ENCODE measurements at places on chromosomes 7 and 10.
A peak's percentile ranks its signal among the peaks of the same experiment; 100 is the strongest.

DNA sequence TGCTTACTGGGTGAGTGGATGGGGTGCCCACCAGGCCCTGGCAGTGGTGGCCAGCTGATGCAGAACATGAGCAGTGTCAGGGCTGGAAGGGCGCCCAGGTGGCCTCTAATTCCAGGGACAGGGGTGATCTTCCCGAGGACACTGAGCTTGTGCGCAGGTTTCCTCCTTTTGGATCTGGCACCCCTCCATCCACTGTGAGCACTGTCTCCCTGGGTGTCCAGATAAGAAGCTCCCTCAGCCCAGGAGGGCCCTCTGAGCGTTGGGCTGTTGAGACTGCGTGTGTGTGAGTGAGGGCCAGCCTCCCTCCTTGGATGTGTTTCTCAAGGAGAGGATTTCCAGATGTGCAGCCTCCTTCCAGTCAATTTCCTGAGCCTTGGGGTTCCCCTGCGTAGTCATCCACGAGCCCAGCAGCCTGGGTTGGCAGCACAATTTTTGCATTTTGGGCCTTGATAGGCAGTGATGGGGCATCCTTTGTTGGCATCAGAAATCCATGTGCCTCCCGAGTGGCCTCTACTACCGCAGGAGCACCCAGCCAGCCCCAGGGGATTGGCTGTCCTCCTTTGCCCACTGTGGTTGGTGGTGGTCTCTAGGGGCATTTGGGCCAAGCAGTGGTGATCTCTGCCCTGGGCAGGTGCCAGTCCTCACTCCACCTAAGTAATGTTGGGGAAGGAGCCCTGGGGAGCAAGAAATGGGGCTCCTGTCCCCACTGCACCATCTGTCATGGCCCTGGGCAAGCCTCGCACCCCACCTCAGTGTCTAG, 20.9 kb upstream of the BTBD16 start:
- H3K4me1 ChIP-seq, result no peaks in the 10 kb centered on the region
- DNase-seq, result no peak
- no peak overlapping the region for H3K4me3 ChIP-seq
- H3K27ac ChIP-seq, result no peak overlapping the region

DNA sequence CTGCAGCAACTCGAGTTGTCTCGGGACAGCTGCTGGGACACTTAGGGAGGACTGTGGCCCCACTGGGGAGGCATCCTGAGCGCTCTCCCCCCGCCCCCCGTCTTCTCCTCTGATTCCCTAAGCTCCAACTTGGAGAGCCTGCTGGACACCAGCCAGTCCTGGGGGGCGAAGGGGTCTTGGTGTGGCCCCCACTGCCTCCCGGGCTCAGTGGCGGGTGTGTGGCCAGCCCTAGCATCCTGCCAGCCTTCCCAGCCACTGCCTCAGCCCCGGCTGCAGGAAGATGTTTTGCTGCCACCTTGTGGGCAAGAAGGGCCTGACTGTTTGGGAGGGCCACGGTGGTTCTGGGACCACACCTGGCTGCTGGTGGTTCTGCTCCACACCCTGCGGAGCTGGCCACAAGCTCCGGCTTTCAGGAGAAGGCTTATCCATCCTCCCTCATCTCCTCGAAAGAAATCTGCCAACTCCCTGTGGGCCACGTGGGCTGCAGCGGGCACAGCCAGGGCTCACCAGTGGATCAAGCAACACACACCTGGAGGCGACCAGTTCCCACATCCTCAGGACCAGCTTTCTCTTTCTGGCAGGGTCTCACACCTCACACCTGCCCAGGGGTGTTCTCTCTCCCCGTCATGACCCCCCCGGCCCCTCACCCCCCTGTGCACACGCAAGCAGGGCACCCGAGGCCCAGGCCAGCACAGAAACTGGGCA, 24.8 kb downstream of the AGAP3 start:
- H3K36me3 ChIP-seq, result no peaks in the 10 kb centered on the region
- H3K27ac ChIP-seq, result no peak overlapping the region
- DNase-seq, result peak; percentile 54

DNA sequence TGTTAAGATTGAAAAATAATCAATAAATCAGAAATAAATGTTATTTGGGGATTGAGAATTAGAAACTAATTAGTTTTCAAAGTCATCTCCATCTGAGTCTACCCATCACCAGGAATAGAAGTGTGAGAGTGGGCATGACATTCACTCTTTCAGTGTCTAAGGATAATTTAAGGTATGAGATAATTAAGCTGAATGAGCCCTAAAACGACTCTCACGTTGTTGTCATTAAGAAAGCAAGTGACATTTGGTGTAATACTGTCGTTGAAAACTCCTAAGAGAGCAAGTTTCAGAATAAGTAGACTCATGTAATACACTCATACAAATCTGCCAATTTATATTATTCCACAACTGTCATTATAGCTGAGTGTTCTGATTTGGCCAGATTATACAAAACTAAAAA, 7.1 kb downstream of the AGMO start:
- no peaks in the 10 kb centered on the region for H3K36me3 ChIP-seq
- no peaks in the 10 kb centered on the region for H3K27me3 ChIP-seq
- no peaks in the 10 kb centered on the region for H3K4me1 ChIP-seq
- no peak overlapping the region for H3K4me3 ChIP-seq

DNA sequence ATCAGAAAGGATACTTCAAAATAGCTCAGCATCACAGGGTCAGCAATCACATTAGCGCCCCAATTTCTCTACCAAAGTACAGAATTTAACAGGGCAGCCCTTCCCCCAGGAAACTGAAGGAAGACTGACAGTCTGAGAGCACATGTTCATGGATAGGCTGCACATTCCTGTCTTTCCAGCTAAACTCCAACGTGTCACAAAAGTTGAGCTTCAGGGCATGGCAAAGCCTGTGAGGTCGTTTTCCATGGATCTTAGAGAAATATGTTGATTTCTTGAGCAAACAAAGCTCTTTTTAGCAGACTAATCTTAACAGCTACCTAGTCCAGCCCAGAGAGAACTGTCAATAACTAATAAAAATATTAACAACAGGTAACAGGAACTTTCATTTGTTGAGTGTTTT, 207.9 kb downstream of the GRM3 start:
- H3K4me1 ChIP-seq, result no peaks in the 10 kb centered on the region
- H3K27me3 ChIP-seq, result no peaks in the 10 kb centered on the region
- no peak for DNase-seq

DNA sequence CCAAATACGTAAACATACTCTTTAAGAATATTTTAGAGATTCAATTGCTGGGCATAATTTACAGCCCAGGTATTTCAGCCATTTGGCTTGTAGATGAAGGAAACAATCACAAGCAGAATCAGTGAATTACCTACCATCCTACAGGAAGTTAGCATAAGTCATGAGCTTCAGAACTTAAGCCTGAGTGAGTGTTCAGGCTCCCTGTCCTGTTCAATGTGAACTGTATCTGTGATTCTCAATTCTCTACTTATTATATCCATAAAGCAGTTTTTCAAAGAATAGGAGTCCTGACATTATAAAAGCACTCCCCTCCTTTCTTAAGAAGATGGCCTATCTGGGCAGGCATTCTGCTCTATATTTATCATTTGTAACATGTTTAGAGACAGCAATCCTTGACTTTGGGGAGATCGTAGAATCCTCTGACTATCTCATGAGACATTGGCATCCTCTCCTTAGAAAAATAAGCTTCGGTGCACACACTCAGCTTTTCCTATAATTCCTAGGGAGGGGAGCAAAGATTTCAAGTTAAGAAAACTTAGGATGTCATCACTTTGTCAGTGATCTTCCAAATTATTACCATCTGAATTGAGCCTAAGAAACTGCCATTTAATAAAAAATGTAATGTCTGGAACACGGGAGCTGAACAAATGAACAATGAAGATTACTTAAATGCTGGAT, 645.2 kb upstream of the IGFBP3 start:
- no peak overlapping the region for H3K4me3 ChIP-seq
- no peaks in the 10 kb centered on the region for H3K4me1 ChIP-seq
- no peaks in the 10 kb centered on the region for H3K36me3 ChIP-seq
- H3K27ac ChIP-seq, result no peak overlapping the region

DNA sequence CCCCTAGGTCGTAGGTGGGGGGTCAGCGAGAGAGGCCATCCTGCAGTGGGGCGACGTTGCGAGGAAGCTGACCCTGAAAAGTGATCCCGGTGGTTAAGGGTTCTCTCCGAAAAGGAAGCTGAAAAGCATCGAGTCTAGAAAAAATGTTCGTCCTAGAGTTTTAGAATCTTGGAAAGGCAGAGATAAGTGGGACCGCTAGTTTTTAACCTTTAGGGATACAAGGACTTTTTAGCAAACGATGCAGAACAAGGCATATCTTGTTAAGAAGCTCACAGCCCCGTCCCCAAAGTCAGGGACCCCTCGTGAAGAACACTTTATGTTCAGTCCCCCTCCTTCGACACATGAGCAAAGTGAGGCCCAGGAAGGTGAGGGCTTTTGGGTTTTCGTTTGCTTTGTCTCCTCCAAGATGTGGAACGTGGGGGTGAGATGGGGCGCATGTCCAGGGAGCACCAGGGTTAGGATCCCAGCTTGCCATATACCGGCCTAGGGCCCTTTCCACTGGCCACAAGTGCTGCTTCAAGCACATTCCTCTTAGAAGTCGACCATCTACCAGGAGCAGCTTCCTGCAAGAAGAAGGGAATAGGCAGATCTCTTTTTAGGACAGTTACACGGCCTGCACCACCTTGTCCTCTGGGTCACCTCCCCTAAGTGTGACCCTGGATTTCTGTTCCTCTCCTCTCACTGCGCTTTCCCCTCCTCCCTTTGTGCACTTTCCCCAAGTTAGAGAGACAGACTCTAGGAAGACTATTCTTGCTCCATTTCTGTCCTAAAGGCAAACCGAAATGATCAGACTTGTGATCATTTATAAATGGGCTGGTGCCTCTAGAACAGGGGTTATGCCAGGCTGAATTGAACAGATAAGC, 969 bp downstream of the SLC35G1 start:
- peak overlapping the region; percentile 45 for H3K27ac ChIP-seq
- H3K4me3 ChIP-seq, result peak overlapping the region; percentile 83
- H3K27me3 ChIP-seq, result no peaks in the 10 kb centered on the region
- peaks cover 11% of the 10 kb centered on the region for H3K4me1 ChIP-seq

- peaks cover 12% of the 10 kb centered on the region for H3K27me3 ChIP-seq
- H3K36me3 ChIP-seq, result no peaks in the 10 kb centered on the region
- H3K4me1 ChIP-seq, result peaks cover 9% of the 10 kb centered on the region
Measured at GRCh38 chr7:65269150-65269856, 104.4 kb upstream of the ZNF92 start.

GRCh38 chr10:119393421-119393820, 149.1 kb downstream of the RGS10 start:
- H3K4me3 ChIP-seq, result no peak overlapping the region
- H3K27me3 ChIP-seq, result no peaks in the 10 kb centered on the region
- no peak overlapping the region for H3K27ac ChIP-seq
- no peaks in the 10 kb centered on the region for H3K4me1 ChIP-seq
- H3K36me3 ChIP-seq, result no peaks in the 10 kb centered on the region

DNA sequence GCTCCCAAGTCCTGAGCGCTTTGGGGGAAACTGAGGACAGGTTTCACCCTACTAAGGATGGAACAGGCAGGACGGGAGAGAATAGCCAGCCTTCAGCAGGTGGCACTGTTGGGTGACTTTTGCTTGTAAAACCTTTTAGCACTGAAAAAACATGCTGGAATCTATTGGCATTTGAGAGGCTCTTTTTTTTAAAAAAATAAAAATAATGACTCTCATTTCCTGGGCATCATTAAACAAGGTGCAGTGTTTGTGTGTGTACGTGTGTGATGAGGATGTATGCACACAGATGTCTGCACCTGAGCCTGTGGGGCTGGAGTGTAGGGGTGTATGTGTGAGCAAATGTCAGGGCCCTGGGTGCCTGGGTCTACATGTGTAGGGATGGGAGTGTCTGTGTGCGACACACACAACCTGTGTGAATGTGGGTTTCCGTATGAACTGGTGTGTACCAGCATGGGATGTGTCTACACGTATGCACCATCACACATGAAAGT, 177.9 kb downstream of the RPS24 start:
- H3K4me3 ChIP-seq, result no peak overlapping the region
- no peak for DNase-seq
- no peaks in the 10 kb centered on the region for H3K36me3 ChIP-seq
- H3K27me3 ChIP-seq, result no peaks in the 10 kb centered on the region
- no peaks in the 10 kb centered on the region for H3K4me1 ChIP-seq

DNA sequence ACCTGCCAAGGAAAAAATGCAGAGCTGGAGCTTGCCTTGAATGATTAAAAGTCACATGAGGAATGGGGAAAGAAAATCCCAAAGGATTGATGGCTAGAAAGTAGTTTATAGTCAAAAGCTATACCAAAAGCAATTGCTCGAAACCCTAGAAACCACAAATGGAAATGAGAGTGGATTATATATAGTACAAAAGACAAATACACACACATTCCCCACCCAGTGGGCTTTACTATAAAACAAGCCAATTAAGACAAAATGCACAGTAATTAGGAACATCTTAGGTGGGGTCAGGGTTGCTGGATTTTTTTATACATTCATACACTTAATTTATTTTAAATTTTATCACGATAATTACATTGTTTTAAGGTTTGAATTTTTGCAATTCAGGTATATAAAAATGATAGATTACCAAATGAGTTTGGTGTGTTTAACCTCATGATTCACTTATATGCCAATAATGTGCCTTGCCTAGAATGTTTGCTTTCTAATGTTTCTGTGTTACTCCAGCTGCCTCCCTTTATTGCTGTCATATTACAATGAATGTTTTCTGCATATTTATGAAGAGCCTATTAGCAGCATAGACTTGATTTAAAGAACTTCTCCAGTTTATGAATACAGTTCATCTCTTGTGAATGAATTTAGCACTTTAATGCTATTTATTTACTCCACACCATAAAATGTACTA, 421.3 kb downstream of the EXOC4 start:
- H3K36me3 ChIP-seq, result no peaks in the 10 kb centered on the region
- no peaks in the 10 kb centered on the region for H3K27me3 ChIP-seq
- H3K27ac ChIP-seq, result no peak overlapping the region
- H3K4me1 ChIP-seq, result no peaks in the 10 kb centered on the region

- DNase-seq, result no peak
- H3K27ac ChIP-seq, result no peak overlapping the region
- H3K4me1 ChIP-seq, result peaks cover 20% of the 10 kb centered on the region
- H3K36me3 ChIP-seq, result no peaks in the 10 kb centered on the region
- no peak overlapping the region for H3K4me3 ChIP-seq
Measured at GRCh38 chr7:45123913-45124710, 12.6 kb upstream of the TBRG4 start.

DNA sequence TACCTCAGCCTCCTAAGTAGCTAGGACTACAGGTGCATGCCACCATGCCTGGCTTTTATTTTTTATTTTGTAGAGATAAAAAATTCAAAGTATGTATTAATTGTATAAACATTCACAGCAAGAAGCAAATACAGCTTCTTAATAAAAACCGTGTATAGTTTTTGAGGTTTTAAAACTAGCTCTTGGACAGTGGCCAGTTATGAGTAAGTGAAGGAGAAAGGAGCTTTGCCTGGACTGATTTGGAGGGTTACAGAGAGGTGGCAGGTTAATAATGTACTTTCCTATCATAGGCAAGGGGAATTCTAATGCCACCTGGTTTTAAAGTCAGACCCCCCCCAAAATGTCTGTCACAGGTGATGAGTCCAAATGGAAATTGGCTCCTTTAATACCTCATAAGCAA, 43.4 kb downstream of the ZNRF2 start:
- H3K4me1 ChIP-seq, result peaks cover 11% of the 10 kb centered on the region
- H3K4me3 ChIP-seq, result no peak overlapping the region
- no peaks in the 10 kb centered on the region for H3K36me3 ChIP-seq
- no peak for DNase-seq
